ENCODE measurements at places on chromosomes 5 and 9.

- no peak for DNase-seq
Observed at GRCh38 chr9:87685871-87686519, 39.9 kb upstream of the CTSL start.

DNA sequence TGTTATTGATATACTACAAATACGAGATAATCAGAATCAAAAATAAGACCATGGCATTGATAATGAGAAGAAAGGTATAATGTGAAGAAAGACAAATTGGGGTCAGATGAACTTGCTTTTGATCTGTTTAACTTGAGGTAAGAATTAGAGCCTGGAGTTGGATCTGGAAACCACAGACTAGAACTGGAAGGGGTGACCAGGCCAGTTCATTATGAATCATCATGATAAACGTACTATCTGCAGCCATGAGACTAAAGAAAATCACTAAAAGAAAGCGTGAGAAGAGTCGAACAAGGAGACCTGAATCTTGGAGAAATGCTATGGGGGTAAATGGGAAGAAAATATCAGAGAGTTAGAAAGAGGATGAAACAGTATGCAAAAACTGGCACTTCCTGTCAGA lies 967.5 kb downstream of the NR2F1-AS1 start:
- DNase-seq: no peak

- no peak for DNase-seq
Observed at GRCh38 chr5:88663793-88664216, 219.2 kb downstream of the MEF2C start.

- no peak for DNase-seq
Observed at GRCh38 chr9:109463924-109464625, 34.0 kb downstream of the PTPN3 start.

GRCh38 chr9:79012561-79012960 lies 559.2 kb upstream of the TLE4 start:
- DNase-seq: no peak

GRCh38 chr5:127863161-127863560 lies 160.0 kb downstream of the CCDC192 start:
- no peak for DNase-seq

- DNase-seq: no peak
Observed at GRCh38 chr5:133113331-133114061, 61.7 kb downstream of the HSPA4 start.

DNA sequence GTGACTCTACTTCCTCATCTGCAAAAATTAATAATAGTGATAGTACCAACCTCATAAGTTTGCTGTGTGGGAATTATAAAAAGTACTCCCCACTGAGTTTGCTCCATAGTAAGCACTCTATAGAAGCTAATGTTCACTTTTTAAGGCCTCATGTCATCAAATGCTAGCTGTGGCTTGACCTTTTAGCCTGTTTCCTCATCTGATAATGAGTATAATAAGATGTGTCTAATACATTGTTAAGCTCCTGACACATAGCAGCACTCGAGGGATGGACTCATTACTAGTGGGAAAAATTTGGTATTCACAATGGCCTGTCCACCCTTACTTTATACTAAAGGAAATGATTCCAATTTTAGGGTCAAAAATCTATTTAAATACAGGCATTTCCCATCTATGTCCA lies 26.1 kb upstream of the CAST start:
- DNase-seq: no peak

DNA sequence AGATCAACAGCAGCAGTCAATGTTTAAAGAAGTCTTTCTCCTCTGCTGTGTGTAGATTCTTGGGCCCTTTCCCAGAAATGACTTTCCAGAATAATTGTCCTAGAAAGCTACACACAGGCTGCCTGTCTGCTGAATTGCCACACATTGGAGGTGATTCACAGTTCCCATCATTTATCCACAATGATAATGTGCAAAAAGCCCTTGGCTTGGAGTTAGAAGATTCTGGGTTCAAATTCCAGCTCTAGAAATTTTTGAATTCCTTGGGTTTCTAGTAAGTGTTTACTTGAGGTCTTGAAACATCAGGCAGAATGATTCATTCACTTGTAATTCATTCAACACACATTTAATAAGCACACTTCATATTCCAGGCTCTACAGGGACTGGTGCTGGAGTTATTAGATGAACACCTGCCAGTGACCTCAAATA lies 28.6 kb upstream of the EPB41L4B start:
- DNase-seq: no peak

DNA sequence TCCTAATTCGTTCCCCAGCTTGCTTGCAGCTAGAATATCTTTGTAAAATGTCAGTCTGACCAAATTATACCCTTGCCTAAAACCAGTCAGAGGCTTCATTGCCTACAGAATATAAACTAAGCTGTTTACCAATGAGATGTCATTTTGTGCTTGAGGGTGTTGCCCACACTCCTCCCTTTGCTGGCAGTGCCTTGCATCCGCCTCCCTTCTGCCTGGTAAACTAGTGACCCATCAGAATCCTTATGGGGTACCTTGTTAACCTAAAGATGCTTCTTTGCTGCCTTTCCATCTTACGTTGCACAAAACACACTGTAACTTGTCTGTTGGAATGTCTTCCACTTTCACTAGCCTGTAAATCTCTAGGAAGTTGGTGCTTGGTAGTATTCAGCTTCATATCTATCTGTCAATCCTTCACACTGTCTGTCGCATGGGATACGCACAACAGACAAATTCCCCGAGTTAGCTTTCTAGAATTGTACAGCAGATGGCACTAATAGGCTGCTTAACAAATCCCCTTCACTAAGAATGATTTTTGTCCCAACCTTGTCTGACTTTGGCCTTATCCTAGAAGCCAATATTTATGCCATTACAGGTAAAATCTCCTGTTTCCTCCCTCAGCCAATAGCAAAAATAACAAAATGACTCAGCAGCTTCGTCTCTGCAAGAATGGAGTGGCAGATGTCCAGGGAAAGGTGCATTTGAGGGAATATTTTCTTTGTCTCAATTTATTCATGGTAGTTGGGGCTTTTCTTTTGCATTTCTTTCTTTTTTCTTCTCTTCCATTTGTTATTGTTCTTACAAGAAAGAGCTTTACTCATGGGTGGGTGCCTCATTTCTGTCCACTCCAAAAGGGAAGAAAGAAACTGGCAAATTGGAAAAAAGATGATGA lies 3.0 kb downstream of the NUDT2 start:
- peak; percentile 72 for DNase-seq

DNA sequence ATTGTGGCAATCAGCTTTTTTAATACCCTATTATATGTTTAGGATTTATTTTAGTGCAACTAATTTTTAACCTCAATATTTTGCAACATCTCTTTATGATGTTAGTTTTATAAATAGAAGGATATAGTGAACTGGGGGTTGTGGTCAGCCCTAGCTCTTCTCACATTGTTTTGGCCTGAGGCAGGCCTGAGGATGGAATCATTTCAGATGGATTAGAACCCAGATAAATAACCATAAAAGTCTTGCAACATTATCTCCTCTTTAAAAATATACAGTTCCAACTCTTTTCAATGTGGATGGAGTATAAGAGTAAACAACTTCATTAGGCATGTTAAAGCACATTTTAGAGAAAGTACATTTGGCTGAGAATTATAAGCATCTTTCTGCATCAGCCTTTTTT lies 522.7 kb downstream of the NR2F1-AS1 start:
- no peak for DNase-seq

GRCh38 chr5:27845248-27845647 lies 806.9 kb upstream of the CDH9 start:
- DNase-seq: no peak

- no peak for DNase-seq
Observed at GRCh38 chr9:126750941-126751725, 53.7 kb upstream of the ZBTB43 start.

DNA sequence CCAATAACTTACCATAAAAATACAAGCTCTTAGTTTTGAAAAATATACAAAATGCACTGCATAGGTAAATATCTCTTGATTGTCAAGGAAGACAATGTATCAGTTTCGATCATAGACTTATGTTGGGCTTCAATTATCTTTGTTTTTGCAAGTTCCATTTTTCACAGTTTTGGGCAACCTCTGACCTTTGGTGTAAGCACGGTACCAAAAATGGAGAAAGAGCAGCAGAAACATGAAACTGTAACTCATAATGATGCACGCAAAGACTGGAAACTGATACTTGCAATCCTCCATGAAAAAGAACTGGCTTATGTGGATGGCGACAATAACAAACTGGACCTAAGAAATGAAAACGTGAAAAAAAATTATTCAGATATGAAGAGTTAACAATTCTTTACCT lies 54.5 kb upstream of the DEPDC1B start:
- DNase-seq: no peak

DNA sequence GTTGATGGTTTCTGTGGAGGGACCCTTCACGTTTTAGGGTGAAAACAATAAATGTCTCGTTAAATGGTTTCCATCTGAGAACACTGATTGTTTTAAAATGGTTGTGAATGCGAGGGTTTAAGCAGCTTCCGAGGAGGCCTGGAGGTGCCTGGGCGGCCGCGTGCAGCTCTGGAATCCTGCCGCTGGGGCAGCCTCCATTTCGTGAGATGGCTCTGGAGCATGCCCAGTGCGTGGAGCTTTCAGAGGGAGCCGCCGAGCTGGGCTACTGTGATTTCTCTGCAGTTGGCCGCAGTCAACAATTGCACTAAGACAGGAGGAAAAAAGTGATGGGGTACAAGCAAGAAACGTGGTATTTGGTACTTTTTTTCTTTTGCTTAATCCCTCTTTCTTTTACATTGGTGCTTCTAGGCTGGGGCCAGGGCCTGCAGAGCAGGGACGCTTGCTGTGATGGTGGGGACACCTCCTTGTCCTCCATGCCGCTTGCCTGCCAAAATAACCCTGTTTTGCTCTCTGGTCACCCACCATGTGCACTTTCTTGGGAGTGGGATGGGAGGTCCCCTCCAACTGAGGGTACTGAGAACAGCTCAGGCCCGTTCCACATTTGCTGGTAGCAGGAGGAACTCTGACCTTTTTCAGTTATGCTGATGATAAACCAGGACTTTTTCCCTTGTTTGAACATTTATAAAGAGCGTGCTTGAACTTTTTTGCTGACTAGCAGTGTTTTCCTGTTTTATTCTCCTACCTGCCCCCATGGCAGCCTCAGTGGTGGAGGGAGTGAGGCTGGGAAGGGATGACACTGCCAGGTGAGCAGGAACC lies 47.1 kb downstream of the EHMT1 start:
- no peak for DNase-seq

GRCh38 chr5:87231037-87231808 lies 36.5 kb upstream of the RASA1 start:
- no peak for DNase-seq

DNA sequence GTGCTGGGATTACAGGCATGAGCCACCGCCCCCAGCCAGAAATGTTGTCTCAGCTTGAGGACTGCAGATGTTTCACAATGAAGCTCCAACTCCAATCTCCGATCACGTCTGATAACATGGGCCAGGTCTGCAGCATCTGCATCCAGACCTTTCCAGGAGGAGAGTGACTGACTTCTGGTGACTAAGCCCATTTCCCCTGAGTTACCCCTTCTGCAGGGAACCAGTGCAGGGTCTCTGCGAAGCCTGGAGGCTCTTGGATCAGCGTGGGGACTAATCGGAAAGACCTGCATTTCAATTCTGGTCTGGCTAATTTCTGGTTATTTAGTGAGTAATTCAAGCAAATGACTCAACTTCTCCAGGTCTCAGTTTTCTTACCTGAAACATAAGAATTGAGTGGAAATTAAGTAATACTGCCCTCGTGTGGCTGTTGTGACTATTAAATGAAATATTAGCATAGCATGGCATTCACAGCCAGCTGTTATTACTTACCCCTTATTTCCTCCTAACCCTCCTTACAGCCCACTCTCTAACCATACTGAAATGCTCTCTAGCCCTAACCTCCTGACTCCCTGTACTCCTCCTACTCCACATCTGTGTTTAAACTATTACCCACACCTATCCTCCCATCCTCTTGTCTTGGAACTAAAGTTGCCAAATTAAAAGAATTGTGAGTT lies 2.2 kb upstream of the GNPDA1 start:
- DNase-seq: peak; percentile 37

DNA sequence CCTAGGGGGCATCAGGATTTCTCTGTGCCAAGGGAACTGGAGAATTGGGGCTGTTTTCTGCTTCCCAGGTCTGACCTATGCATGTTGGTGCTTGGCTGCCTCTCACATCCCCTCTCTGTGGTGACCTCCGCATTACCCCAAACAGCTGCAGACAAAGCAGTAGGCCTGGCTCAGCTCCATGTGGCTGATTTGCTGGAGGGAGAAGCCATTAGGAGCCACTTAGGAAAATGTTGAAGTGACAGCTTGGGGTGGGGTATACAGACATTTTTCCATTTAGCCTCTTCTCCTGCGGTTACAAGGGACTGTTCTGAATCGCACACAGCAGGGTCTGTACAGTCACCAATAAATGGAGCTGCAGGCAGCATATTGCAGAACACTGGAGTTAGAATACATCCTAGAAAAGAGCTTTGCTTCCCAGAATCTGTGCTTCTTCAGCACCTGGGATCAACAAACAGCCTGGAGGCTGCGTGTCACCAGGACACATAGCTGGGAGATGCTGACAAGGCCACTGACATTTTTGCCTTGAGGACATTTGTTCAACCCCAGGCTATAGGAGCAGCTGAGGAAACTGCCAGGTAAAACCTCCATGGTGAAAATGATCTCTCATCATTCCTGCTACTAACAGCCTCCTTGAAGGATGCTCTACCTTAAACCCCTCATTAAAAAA lies 335.3 kb downstream of the DIRAS2 start:
- DNase-seq: peak; percentile 77

DNA sequence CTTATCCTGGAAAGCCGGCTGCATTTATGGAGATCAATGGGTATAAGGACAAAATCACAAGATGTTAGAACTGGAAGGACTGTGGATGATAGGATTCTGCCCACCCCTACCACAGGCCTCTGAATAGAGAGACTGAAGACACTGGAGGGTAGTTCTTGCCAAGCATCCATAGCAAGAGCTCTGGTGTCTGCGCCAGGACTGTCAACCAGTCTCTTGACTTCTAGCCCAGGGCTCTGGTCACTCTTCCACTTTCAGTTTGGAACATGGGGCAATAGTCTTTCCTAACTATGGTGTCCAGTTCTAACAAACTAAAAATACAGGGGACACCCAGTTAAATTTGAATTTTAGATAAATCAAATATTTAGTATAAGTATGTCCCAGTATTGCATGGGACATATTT lies 23.4 kb downstream of the LARP1 start:
- DNase-seq: no peak

DNA sequence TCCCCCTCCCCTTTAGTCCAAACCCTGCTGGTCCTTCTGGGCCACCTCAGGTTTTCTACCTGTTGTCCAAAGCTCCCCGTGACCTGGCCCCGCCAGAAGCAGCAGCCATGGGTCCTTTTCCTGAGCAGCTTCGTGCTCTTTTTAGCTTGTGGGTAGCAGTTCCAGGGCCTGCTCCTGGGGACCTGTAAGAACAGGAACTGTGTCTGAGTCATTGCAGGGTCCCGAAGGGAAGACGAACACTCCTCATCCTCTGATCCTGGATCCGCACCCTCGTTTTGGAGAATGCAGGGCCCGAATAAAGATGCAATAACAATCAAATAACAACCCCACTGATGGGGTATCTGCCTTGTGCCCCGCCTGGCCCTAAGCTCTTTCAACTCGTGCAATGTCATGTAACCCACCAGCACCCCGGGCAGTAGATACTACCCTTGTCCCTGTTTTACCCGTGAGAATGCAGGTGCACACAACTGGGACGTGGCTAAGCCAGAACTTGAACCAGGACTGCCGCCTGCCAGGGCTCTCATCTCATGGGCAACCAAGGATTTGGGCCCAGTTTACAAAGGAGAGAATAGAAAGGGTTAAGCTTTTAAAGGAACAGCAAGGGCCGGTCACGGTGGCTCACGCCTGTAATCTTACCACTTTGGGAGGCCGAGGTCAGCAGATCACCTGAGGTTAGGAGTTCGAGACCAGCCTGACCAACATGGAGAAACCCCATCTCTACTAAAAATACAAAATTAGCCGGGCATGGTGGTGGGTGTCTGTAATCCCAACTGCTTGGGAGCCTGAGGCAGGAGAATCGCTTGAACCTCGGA lies 33.2 kb downstream of the NEK6 start:
- DNase-seq: no peak

GRCh38 chr9:34647651-34648050 lies 1.2 kb downstream of the GALT start:
- no peak for DNase-seq
